Dorsolateral prefrontal cortex (tissue), 122 donors: ENCODE measurements at places on chromosomes 6 and 20.

GRCh38 chr6:84486526-84486925 lies 259.1 kb upstream of the CEP162 start:
- DNase-seq, result no peak

DNA sequence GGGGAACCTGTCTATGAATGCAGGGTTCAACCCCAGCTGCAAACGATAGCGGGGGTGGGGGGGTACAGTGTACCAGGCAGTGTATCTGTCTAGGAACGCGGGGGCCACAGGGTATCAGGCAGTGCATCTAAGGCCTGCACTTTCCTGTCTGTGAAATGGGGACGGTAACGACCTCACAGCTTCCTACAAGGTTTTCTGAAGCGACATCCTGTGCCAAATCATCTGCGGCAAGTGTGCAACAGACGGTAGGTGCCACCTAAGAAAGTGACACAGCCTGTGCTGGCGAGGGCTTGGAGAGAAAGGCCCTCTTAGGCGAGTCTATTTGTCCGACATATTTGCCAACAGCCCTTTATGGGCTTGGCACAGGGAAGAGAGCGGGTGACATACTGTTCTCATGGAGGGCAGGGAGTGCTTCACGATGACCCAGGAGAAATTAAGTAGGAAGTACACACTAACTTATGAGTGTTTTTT lies 3.8 kb downstream of the DIDO1 start:
- DNase-seq, result no peak

DNA sequence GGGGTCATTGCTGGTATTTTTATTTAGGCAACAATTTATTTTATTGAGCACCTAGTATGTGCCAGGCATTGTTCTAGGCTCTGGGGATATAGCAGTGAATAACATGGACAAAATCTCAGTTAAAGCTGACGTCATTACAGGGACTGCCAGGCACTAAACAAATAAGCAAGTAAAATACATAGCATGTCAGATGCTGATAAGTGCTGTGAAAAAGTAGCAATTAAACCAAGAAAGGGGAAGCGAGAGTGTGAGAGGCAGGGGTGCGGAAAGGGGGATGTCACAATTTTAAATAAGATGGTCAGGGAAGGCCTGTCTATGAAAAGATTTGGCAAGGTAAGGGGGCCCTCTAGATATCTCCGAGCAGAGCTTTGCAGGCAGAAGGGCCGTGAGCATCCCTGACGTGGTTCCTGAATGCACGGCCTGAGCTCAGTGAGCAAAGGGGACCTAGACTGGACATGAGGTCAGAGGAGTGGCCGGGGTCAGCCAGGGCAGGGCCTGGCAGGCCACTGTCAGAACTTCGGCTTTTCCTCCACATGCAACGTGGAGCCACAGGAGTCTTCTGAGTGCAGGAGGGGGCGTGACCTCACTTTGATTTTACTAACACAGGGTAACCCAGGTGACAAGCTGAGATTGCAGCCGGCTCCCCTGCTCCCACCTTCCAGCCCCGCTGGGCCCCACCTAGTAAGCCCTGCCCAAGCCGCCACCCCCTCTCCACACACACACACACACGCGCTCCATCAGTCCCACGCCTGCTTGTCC lies 24.2 kb upstream of the SIRPA start:
- no peak for DNase-seq

GRCh38 chr20:47392721-47393073 lies 36.2 kb upstream of the ZMYND8 start:
- no peak for DNase-seq

DNA sequence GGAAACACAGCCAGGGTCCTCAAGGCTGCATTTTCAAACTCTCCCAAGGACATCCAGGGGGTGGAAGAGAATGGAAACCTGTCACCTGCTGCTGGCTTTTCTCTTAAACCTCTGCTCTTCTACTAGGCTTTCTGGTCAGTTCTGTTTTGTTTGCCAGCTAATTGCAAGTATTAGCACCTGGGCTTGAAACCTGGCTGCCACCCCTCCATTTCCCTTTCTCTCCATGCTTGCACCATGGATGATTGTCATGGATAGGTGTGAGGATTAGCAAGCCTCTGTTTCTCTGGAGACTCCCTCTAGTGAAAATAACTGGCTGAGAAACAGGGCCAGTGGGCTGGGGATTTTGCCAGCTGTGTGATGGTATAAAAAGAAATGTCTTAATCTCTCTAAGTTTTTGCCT lies 33.0 kb upstream of the GPR6 start:
- DNase-seq, result no peak

GRCh38 chr6:34680802-34681515 lies 15.6 kb downstream of the ILRUN start:
- no peak for DNase-seq
